T-helper 1 cell (primary cell): ENCODE measurements at places on chromosomes 7 and 10.

DNA sequence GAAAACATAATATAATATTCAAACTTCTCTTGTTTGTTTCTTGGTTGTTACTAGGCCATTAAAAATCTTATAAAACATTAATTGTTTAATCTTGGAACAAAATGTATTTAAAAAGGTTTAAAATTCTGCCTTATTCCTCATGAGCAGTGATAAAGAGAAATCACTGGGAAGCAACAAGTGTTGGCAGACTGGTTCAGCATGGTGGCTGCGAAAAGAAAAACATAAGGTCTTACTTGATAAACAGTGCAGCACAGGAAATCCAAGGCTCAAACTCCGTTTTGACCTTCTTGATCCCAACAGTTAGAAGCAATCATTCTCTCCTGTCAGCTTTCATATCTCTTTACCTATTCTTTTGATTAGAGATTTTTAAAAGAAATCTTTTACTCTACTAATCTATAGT, 530.8 kb downstream of the CNTNAP2 start:
- no peak for DNase-seq

DNA sequence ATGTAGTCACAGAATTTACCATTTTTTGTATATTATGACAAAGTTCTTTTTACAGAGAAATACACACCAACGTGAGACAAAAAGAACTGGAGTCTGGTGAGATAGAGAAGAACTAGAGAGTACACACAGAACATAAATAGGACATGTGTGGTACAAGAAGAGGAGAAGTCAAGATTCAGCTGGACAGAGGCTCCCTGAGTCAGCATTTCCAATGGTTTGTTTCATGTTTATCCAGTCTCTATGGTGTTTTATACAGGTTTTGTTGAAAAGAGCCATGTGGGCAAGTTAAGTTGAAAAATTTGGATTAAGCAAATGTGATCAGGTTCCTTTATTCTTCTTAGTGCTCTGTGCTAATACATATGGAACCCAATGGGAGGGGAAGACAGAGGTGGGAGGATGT, 105.5 kb upstream of the AKR1E2 start:
- DNase-seq = no peak

- no peak for DNase-seq
These were observed 128.1 kb upstream of the ACBD5 start for GRCh38 chr10:27368706-27369105.

- no peak for DNase-seq
These were observed 22.6 kb upstream of the PSAP start for GRCh38 chr10:71873582-71874211.

GRCh38 chr10:5467207-5467535, 32.2 kb downstream of the CALML5 start:
- DNase-seq = no peak

DNA sequence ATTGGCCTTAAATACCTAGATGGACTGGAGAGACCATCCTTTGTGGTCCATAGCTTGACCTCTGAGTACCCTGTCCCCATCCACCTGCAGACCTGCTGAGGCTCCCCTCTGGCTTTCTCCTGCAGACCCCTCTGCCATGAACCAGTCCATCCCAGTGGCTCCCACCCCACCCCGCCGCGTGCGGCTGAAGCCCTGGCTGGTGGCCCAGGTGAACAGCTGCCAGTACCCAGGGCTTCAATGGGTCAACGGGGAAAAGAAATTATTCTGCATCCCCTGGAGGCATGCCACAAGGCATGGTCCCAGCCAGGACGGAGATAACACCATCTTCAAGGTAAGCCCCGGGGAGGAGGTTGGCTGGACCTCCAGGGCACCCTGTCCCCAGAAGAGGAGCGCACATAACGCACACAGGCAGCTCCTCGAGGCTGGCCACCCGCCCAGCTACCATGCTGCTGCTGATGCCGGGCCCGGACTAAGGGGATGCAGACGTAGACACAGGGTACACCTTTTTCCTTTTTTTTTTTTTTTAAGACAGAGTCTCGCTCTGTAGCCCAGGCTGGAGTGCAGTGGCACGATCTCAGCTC, 4.3 kb downstream of the IRF5 start:
- DNase-seq = no peak

DNA sequence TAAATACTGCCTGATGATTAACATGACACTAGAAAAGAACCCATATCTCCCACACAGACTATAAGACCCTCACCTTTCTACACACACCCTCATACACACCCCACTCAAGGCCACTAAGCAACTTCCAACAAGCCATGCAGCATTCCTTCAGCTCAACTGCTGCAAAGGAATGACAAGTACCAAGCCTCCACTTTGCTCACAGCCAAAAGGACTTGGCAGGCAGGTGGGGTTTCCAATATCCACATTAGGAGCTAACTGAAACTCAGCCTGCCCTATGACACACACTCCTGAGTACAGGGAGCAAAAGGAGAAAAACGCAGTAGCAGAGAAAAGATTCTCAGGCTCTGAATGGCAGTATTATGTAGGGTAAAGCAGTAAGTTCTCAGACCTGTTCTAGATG, 13.4 kb downstream of the USP54 start:
- DNase-seq = no peak

DNA sequence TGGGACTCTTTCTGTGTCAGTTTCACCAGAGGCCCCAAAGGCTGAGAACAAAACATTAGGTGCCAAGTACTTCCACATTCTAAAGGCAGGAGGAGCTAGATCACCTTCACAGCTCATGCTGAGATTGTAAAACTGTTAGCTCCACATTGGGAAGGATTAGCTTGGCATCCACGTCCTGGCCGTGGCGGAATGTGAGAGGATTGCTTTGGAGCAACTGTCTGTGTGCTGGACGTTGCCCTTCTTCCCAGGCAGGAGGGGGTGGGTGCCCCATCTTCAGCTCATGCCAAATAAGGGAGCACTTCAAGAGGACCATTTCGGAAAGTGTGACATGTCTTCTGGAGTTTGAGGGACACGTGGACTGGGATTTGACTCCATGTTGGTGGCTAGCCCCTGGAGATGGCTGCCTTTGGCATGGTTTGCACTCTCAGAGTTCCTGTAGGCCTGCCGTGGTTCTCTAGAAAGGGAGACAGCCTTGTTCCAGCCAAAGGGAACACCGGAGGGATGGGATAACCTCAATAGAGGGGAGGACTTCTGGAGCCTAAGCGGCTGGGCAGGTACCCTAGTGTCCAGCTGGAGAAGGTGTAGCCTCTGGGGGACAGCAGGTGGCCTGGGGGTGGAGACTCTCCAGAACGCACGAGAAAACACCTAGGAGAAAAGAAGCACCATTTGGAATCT, 19.9 kb upstream of the FMC1 start:
- DNase-seq = no peak

GRCh38 chr7:149140831-149141230, 6.4 kb upstream of the ZNF398 start:
- DNase-seq = no peak

DNA sequence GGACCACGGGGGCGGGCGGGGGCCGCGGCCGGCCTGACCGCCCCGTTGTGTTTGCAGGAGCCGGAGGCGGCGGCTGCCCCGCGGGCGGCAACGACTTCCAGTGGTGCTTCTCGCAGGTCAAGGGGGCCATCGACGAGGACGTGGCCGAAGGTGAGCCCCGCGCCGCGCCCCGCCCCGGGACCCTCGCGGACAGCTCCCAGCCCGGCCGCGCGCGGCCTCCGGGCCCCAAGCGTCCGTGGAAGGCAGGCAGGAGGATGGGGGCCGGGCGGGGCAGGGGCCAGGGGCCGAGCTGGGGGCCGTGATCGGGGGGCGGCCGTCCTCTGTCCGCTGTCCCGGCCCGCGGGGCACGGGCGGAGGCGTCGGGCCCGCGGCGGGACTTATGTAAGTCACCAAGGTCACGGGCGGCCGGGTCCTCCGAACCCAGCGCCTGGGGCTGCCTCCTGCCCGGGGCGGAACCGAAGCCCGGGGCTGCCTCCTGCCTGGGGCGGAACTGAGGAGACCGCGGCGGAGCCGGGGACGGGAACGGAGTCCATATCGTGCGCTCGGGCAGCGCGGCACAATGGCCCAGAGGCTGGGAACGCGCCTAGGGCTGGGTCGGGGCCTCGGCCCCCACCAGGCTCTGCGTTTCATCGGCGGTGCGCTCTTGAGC, 497 bp downstream of the PPP2R2D start:
- DNase-seq = peak; percentile 26

- no peak for DNase-seq
These were observed 23.9 kb downstream of the ST7 start for GRCh38 chr7:116977172-116977571.

DNA sequence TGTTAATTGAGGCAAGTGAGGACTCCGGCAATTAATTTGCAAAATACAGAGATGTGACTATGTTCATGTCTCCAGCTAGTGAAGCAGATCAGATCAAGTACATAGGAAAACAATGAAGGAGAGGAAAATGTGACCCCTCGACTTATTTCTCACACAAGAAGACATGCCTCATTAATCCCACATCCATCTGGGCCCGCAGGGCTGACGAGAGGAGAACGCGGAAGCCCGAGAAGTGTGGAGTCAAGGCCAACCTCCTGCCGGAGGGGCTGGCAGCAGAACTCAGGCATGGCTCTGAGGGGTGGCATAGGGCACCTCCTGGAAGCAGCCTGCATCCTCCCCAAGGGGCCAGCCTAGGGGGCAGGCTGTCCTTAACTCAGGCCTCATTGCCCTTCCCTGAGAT, 54.4 kb downstream of the ZNF503 start:
- DNase-seq = no peak

DNA sequence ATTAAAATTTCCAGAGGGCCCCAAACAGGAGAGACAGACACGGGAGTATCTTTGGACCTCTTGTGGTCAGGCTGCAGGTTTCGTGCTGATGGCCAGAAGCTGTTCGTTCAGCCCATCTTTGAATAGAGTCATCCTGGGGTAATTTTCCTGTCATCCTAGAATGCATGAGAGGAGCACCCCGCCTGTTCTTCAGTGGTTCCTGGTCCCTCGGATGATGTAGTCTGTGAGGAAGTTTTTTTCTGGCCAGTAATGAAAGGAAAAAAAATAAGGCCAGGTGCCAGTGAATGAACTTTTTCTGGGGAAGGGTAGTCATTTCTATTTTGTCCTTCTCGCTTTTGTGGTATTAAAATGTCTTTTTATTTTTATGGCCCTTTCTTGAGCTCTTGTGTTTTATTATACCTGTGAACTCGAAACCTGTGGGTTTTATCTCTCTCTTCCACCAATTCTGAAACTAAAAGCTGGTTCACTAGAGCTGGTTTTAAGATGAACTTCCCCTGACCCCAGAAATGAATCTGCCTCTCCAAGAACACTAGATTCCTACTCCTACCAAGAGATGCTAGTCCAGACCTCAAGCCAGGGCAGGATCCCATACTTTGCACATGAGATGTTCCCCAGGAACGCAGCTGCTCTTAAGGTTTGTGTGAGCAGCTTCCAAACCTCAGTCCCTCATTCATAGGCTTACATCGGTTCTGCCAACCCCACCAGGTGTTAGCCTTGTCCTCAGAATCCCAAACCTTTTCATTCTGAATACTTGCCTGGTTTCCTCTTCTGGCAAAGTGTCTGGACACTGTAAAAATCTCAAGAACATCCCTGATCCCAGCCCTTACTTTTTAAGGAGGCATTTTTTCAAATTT, 15.4 kb upstream of the MEST start:
- no peak for DNase-seq

DNA sequence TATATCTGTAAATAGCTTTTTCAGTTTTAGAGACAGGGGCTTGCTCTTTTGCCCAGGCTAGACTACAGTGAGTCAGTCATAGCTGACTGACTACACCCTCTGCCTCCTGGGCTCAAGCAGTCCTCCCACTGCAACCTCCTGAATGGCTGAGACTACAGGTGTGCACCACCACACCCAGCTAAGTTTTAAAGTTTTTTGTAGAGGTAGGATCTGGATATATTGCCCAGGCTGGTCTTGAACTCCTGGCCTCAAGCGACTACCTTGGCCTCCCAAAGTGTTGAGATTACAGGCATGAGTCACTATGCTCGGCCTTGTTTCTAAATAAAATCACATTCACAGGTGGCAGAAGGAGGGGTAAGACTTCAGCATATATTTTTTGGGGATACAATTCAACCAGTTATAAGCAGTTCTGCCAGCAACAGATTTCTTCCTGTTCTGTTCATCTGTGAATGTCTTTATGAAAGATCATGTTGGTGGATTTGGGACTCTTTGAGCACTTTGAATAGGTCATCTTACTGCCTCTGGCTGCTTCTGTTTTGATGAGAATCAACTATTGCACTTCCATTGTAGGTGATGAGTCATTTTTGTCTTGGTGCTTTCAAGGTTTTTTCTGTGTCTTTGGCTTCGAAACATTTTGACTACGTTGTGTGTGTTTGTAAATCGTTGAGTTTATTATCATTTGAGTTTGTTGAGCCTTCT, 15.7 kb downstream of the RBM33 start:
- no peak for DNase-seq

GRCh38 chr7:116139807-116140206, 70.5 kb upstream of the TES start:
- DNase-seq = no peak

DNA sequence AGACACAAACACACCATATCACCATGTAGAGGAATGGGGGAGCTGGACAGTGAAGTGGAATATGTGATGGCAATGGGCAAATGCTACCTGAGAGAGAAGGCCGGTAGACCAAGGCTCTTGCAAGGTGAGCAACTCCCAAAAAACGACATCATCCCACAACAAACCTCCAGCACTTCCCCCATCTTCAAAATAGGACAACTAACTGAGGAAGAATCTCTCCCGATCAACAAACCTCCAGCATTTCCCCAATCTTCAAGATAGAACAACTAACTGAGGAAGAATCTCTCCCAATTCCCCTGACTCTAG, 387.2 kb downstream of the PARD3 start:
- DNase-seq = no peak

DNA sequence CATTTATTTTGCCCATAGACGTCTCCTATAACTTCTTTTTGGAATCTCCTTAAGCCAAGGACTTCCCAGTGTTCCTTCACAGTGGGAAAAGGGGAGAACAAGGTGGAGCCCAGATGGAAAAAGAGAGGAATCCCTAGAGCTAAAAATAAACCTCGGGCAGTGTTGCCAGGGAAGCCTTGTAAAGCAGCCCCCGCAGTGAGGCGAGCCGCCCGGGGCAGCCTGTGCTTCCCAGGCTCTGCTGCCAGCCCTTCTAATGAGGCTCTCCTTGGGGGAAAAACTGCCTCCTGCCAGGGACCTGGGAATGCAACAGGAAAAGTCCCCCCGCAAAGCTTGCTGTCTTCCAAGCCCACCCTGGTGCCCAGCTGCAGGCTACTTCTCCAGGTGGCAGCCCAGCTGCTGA, 71.7 kb downstream of the SH3PXD2A start:
- no peak for DNase-seq

- no peak for DNase-seq
These were observed 79.5 kb upstream of the SVIL start for GRCh38 chr10:29714096-29714874.
